Activated CD4-positive, alpha-beta T cell treated with anti-CD3 and anti-CD28 coated beads, Interleukin-2, amount 10 ng/mL, durations not matched to agents 24 days and 14 days (primary cell): ENCODE measurements at places on chromosomes 6 and 20.

GRCh38 chr6:7434672-7435071 is 45.1 kb downstream of the RIOK1 start:
- no peak for DNase-seq

GRCh38 chr6:1757131-1757530 is 147.4 kb downstream of the FOXC1 start:
- DNase-seq, result no peak

DNA sequence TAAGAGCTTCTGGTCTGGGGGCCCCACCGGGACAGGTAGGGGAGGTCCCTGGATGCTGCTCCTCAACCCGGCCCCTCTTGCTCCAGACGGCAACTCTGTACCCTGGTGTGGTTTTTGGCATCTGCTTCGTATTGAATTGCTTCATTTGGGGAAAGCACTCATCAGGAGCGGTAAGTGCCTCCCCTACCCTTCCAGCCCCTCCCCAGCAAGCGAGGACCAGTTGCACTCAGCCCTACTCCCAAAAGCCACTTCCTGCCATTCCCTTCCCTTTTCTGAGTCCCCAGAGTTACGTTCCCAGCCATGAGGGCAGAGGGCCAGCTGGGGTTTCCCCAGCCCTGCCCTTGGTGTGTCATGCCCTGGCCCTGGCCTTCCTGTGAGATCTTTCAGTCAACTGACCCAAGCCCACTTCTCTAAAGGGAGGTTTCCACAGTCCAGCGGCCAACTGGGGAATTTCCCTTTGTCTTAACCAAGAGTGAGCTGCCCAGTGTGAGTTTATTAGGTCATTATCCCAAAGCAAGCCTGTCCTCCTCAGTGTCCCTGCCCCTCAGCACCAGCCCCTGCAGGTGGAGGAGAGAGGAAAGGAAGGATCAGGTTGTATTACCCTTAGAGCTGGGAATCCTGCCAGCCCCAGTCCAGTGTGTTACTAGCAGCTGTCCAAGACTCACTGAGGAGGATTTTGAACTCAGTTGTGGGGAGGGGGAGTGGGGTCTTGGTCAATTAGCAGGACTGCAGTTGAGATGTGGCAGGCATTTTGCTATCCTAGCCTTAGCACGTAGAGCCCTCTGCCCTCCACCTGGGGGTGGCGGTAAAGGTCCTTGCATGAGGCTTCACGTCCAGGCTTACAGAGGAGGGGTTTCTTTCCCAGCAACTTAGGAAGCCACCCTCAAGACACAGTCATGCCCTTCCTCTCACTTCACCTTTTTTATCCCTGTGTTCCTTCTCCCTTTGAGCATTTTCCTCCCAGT is 45.8 kb downstream of the TM9SF4 start:
- DNase-seq, result peak; percentile 67

- DNase-seq, result no peak
Measured at GRCh38 chr20:2837221-2837960, 3.1 kb downstream of the PCED1A start.

DNA sequence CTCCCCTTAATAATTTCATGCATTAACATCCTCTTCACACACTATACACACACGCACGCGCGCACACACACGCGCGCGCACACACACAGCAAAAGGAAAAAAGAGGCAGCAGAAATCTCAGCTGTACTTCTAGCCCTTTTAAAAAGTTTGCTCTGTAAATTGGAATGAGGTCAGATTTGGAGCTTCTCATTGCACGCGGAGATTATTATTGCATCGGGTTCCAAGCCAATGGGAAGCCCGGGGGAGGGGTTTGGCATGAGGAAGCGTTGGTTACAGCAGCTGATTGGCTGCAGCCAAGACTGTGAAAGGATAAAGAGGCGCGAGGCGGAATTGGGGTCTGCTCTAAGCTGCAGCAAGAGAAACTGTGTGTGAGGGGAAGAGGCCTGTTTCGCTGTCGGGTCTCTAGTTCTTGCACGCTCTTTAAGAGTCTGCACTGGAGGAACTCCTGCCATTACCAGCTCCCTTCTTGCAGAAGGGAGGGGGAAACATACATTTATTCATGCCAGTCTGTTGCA is at the start of gene SOX4:
Gene SOX4, plus strand, starts transcription at position 340 of the 515 bp plus-strand sequence. CDS start 784 bp downstream, outside the sequence.
- DNase-seq, result peak; percentile 88

- DNase-seq, result no peak
Measured at GRCh38 chr6:123527406-123527805, 109.3 kb downstream of the TRDN start.

GRCh38 chr20:2485661-2486060 is 15.1 kb upstream of the SNRPB start:
- DNase-seq, result no peak

DNA sequence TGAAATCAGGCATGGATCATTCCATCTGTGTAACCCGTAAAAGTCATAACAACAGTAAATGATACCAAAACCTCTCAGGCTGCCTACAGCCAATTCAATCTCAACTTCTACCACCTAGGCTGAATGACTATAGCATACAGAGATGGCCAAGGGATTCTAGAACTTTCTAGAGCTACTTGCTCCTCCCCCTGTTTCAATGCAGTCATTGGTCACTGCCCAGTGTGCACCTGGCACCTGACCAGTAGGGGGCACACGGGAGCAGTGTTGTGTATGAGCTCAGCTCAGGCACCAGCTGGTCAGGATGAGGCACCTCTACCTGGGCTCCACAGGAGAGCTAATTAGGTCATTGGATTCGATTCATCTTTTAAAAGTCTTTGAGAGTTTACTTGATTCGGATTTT is 86.2 kb downstream of the PLEKHG1 start:
- peak; percentile 81 for DNase-seq

- DNase-seq, result no peak
Measured at GRCh38 chr6:170253226-170253909, 37.5 kb downstream of the DLL1 start.

DNA sequence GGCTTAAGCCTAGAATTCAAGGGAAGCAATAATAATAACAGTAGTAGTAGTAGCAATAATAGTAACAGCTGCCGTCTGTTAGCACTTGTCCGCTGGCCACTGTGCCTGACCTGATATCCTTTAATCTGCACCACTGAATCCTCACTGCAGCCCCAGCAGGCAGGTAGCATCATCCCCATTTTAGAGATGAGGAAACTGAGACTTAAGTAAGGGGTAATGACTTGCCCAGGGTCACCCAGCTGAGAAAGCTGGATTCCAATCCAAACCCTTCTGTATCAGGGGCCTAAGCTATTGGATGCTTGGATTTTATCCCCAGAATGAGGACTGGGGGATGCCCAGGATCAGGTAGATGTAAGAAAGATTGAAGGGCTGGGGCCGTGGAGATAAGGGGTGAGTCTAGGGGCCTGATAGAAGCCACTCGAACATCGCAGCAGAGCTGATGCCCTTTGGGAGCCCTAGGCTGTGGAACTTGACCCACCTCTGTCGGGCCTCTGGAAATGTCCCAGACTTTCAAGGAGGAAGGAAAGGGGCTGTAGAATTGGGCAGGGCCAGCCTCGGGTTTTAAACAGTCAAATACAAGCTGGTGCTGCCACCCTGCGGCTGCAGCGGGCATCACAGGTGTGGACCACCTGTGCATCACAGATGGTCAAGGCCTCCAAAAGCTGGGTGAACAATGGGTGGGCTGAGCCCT is 102.1 kb upstream of the MYL9 start:
- peak; percentile 92 for DNase-seq

GRCh38 chr6:154596009-154596408 is 85.5 kb upstream of the CNKSR3 start:
- DNase-seq, result no peak

DNA sequence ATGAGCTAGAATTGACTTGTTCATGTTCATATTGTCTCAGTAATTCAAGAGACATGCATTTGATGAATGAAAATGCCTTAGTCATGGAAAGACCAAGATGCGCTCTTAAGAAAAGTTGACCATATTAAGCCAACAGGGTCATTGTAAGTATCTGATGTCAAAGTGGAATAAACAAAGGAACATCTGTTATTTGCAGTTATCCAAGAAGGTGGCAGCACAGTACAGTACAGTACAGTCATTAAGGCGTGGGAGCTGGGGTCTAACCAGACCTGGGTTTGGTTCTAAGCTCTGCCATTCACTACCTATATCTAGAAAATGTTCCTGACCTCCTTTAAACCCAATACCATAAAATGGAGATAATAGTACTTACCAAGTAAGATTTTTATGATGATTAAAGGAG is 178.1 kb downstream of the BACH2 start:
- DNase-seq, result no peak

DNA sequence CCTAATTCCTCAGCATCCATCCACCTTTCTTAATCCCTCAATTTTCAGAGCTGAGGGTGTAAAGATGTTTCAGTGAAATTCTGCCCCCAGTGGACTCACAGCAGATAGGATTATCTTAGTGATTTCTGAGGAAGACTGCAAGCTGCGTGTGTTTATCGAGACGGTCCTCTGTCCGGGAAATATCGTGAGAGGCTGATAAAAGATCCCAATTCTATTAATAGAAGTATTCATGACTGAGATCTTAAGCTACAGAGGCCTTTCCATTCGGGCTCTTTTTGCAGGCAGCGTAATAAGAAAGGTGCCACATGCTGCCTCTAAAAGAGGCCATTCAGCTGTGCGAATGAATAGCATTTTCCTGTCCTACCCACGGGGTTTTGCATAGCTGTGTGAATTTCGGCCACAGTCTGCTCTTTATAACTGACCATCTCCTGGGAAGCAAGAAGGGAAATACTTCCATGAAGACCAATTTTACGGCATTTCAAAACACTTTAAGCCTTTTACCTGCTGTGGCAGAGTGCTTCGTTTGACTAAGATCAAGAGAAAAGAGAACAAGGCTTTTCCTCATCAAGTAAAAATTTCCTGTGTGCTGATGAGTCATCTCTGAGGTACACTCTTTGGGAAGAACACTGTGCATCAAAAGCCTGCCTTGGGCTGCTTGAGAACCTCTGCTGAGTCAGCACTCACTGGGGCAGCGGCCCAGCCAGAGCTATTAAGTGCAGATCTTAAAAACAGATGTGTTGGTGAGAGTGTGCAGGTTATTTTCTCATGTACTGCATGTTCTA is 208.8 kb downstream of the ARHGAP18 start:
- DNase-seq, result peak; percentile 63

DNA sequence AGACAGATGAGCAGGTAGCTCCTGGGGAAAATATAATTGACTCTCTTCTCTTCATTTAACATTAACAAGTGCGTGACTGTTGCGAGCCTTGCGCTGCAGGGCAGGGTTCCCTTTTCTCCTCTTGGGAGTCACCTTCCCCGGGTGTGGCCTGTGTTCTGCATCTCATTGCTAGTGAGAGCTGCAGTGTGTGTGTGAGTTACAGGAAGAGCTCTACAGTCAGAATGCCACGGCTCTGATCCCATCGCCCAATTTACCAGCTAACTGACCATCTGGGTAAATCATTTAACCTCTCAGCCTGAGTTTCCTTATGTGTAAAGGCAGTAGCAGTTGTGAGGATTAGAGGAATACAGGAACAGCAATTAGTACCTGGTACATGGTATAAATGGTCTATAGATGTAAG is 106.8 kb upstream of the NUP153 start:
- no peak for DNase-seq

- no peak for DNase-seq
Measured at GRCh38 chr20:57695940-57696339, 13.9 kb downstream of the PMEPA1 start.

- peak; percentile 81 for DNase-seq
Measured at GRCh38 chr6:111210194-111210728, 123.0 kb downstream of the SLC16A10 start.

DNA sequence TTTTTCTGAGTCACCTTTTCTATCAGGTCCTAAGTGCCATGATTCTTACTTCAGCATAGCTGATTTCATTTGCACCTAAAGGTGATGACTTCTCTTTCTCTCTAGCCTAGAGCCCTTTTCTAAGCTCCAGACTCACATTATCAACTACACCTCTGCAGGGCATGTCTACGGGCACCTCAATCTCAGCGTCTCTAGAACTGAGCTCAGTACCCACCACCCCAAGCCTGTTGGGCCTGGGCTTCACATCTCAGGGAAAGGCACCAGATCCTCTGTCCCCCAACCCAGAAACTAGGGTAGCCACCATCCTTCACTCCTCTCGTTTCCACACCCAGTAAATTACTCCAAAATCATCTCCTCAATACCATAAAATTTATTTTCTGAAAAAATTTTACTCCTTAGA is 10.6 kb upstream of the PLCG1 start:
- no peak for DNase-seq

- no peak for DNase-seq
Measured at GRCh38 chr6:18536591-18537055, 149.5 kb downstream of the RNF144B start.

GRCh38 chr6:116265041-116265829 is 11.4 kb upstream of the TSPYL4 start:
- DNase-seq, result no peak

GRCh38 chr20:16904751-16905150 is 156.6 kb downstream of the OTOR start:
- no peak for DNase-seq

GRCh38 chr6:38549180-38549579 is 90.5 kb downstream of the BTBD9 start:
- DNase-seq, result no peak

DNA sequence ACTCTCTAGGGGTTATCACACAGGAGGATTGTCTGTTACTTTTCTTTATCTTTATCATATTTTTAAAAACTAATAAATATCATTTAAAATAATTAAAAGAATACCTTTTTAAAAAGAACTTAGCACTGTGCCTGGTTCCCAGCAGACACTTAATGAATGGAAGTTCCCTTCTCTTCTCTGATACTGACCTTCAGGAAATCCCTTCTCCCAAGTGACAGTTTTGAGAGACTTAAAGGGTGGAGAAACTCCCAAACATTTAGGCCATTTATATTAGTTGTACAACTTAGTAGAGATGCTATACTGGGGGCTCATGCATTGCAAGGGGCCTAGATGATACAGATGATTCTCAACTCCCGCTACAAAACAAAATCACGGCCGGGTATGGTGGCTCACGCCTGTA is 18.5 kb downstream of the MAP1LC3A start:
- DNase-seq, result no peak

DNA sequence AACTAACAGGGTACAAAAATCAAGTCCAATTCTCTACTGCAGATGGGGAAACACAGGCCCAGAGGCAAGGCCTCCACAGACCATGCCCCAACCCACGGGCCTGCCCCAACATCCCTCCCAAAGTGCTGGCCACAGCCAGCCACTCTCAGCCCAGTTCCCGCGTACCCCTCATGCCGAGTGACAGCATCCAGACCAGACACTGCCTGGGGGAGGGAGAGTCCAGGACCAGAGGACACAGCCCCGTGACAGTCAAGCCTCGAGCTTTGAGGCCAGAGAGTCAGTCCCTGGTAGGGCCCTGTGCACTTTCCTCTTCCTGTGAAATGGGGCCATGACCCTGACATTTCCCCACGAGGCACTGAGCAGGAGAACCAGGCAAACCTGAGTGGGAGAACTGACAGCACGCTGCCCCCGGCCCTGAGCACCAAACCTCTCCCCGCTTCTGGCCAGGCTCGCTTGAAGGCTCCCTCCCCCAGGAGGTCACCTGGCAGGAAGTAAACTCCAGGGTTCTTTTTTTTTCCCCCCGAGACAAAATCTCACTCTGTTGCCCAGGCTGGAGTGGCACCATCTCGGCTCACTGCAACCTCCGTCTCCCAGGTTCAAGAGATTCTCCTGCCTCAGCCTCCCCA is 4.9 kb downstream of the MYL9 start:
- no peak for DNase-seq
